EH (cell line): ENCODE measurements at places on chromosomes 13 and 19.

DNA sequence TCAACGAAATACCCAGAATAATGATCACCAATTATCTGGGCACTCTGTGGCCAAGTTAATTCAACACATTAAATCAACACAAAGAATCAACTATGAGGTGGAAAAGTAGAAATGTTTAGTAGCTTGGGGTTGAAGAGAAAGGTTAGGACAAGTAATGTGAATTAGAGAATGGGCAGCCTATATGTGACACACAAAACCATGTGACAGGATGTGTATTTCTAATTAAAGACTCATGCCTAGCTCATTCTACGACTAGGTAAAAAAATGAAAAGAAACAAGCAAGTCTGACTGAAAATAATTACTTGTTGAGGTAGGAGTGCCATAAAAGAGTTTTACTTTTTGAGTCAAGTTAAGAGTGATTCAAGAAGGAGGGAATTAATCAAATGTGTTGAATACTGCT, 2646.0 kb upstream of the PCDH20 start:
- no peak for DNase-seq

- DNase-seq: no peak
These were observed 136.7 kb upstream of the PEG3 start for GRCh38 chr19:56976995-56977906.

GRCh38 chr13:97976610-97977521, 23.4 kb downstream of the IPO5 start:
- DNase-seq: peak; percentile 29

DNA sequence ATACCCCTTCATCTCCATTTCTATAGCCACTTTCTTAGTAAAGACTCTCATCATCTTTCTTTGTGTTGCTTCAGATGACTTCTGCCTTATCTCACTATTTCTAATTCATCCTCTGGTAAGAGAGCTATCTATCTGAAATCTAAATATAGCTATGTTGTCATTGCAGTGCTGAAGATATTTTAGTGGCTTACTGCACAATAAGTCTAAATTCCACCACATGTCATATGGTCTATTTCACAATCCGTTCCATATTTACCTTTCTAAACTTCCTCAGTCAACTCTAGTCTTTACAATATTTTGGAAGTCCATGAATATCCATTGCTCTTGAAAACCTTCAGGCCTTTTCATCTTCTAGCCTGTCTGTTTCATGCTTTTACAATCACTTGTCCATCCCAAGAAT, 465.1 kb upstream of the SLC10A2 start:
- no peak for DNase-seq

DNA sequence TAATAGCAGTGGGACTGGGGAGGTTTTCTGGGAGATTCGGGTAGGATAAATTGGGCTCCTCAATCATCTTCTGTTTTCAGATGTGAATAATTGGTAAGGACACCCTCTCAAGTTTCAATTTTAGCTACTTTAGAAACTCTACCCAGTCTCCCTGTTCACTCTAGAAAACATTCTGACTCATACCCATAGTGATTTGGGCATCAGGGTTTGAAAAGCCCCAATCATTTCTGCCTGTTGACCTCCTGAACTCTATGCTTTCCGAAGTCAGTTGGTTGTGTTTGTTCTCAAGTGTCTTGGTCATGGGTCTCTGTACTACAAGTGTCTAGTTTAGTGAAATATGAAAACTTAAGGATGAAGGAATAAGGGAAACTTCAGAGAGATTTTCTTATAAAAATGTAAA, 911.3 kb upstream of the GPC6 start:
- DNase-seq: no peak

- no peak for DNase-seq
These were observed 69.7 kb upstream of the UBL3 start for GRCh38 chr13:29920025-29920643.

DNA sequence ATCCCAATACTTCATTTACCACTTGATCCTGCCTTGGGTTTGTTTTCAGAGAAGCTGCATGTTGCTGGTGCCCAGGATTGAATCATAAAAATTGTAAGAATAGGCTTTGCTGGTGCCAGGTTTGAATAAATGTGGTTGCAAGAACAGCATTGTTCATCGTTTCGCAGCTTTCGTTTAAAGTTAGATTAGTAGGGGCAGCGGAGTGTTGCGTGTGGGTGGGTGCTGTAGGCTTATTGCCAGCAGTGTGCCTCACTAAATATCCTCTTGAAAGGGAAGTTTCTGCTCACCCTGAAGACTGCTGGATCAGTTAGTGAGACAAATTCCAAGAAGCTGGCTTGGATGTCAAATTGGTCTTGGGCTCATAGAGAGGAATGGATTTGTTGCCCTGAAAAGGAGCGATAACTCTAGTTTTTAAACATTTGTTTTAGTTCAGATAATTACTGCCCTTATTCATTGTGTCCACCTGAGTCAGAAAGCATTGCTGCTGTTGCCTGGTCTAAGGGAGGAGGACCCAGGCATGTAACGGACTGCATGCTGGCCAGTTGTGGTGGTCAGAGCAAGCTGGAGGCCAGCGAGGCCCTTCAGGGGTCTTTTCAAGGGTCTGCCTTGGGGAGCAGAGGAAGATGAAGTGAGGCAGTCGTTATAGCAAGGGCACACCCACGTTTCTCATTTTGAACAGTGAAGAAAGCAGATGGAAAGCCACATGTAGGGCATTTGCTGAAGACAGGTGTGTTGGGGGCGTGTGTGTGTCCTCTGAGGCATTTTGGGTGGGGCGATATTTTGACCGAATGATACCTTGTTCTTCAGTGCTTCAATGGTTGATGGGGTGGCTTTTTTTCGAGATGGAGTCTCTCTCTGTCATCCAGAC, 8.5 kb downstream of the ILF3 start:
- no peak for DNase-seq

DNA sequence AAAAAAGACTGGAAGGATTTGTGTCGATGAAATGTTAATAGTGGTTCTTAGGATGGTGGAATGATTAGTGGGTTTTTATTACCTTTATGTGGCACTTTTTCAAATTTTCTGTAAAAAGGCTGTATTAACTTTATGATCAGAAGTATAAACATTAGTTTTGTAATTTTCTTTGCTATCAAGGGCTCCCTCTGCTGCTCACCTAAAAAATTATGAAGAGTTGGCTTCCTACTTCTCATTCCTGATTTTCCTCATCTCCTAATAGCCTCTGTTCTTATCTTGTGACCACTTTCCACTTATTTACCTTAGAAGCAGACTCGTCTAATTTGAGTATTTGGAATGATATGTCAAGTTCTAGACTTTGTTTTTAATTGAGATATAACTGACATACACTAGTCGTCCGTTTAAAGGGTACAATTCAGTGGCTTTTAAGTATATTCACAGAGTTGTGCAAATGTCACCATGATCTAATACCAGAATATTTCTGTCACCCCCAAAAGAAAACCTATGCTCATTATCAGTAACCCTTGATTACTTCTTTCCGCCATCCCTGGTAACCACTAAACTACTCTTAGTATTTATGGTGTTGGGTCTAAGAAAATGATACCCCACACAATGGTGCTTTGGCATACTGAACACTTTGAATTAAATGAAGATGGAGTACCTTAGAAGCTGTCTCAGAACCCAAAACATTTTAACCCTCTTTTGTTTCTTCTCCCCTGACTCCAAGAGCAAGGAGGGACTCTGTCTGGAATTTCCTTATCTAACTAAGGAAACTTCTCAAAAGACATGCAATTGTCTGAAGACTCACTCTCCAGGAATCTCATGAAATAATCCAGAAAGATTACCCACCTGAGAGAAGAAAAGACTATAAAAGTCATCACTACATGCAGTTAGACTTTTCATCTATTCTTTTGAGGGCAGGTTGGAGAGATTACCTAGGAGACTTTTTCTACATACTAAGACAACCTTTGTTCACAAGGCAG, 311.3 kb downstream of the DLEU7 start:
- peak; percentile 48 for DNase-seq

GRCh38 chr13:62251734-62252133, 836.1 kb upstream of the PCDH20 start:
- DNase-seq: no peak

DNA sequence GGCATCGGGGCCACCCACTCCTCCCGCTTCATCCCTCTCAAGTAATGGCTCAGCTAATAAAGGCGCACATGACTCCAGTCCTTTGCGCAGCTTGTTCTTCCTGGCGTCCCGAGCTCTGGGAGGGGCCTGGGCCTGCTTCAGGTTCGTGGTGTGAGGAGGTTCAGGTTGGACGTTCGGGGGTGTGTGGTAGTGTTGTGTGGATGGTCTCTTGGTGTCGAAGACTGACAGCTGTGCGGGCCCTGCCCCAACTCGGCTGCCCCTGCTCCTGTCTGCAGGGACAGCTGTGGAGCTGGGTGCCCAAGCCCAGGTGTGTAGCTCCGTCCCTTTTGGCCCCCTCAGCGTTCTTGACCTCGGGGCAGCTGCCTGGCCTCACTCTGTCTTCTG, 2.2 kb downstream of the RPS15 start:
- DNase-seq: no peak

GRCh38 chr19:29098863-29099481, 114.0 kb downstream of the UQCRFS1 start:
- peak; percentile 90 for DNase-seq

GRCh38 chr13:22717036-22717435, 463.7 kb upstream of the SGCG start:
- DNase-seq: no peak
